ENCODE measurements at places on chromosomes 13 and 19.

GRCh38 chr13:42275098-42275471 lies 3.1 kb downstream of the AKAP11 start:
- DNase-seq = no peak

GRCh38 chr13:28031220-28031895 lies 42.9 kb upstream of the URAD start:
- no peak for DNase-seq

- no peak for DNase-seq
Measured at GRCh38 chr13:33112766-33113165, 96.5 kb downstream of the KL start.

- DNase-seq = no peak
Measured at GRCh38 chr19:38036707-38037611, 130.0 kb downstream of the SIPA1L3 start.

DNA sequence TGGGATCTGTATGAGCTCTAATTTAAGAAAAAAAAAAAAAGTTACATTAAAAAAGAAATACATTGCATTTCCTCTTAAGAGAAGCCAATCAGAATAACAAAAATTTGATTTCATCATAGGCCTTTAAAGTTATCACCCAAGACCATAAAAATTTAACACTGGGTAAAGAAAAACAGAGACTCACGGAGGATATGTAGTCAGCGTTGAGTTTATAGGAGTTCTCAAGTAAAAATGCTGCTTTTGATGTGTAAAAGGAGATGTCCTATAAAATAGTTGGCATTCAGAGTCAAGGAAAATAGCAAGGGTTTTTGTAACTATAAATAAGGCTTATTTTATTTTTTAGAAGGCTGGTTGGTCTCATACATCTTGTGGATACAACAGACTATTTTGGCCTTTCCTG lies 191.1 kb downstream of the EFNB2 start:
- DNase-seq = no peak

DNA sequence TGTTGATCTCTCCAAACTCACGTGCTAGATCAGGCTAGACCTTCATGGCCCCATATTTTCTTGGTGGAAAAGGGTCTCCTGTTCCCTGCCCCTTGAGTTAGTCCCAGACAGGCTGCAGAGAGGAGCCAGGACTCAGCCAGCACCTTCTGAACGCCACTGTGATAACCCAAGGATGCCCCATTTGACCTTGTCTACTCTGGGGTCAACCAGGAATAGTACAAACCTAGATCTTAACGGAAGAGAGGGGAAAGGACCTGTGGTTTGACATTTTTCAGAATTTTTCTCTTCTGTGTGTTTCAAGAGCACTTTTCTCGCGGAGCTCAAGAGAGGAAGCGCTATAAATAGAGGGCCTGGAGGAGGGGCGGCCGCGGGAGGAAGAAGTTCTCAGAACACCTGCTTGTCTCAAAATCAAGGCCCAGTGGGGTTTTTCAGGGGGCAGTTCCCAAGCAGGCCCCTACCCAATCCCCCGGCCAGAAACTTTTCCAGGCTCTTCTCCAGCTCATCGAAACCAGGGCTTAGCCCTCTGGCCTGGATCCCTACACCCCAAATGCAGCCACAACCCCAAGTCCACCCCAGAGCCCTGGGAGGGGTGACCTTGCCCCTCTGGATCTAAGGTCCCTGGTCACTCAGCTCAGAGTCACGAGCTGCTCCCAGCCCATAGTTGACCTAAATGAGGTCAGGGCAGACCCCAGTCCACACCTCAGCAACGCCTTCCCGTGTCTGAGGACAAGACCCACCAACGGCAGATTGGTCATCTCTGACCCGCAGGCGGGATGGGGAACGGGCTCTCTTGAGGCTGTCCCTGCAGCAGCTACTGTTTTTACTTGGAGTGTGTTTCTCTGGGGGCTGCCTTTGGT lies 75.6 kb upstream of the TM9SF2 start:
- no peak for DNase-seq

GRCh38 chr13:79407349-79407979 lies 1.4 kb upstream of the RBM26 start:
- DNase-seq = no peak

DNA sequence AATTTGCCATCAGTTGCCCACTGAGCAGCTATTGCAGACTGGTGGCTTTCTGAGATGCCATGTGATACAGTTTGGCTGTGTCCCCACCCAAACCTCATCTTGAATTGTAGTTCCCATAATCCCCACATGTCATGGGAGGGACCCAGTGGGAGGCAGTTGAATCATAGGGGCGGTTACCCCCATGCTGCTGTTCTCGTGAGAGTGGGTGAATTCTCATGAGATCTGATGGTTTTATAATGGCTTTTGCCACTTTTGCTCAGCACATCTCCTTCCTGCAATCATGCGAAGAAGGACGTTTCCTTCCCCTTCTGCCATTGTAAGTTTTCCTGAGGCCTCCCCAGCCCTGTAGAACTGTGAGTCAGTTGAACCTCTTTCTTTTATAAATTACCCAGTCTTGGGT lies 34.8 kb upstream of the ANKRD10 start:
- DNase-seq = no peak

DNA sequence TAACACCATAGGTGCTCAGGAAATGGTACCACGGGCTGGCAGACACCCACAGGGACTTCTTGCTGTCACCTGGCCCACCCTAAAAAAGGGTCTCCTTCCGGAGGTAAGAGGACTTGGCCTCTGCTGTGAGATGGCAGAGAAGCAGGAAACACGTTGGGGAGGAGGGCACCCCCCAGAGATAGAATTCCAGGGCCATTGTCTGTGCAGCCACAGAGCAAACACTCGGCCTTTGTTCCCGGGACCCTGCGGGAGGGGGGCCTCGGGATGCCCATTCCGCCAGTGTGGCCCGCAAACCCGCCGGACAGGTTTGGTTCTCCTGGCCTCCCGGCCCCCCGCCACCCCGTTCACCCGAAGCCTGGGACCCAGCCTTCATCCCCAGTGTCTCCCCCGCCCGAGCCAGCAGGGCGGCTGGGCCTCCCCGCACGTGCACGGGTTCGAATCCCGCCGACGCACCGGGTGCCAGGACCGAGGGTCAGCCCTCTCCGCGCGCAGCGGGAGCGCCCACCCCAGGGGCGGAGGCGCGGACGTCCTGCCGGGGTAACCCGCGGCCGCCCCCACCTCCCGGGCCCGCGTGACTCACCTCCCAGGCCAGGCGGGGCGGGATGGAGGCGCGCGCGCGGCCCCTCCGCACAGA lies 714 bp downstream of the PLPP2 start:
- no peak for DNase-seq

DNA sequence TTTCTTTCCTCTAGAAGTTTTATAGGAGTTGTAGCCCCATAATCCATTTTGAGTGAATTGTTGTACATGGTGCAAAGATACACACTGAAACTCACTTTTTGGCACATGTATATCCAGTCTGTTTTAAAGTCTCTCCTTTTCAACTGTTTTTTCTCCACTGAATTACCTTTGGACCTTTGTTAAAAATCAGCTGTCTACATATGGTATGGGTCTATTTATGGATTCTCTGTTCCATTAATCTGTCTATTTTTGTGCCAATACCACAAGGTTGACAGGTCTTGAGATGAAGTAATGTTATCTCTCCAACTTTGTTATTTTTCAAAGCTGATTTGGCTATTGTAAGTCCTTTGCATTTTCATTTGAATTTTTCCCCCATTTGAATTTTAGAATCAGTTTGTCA lies 4.7 kb downstream of the HNRNPA1L2 start:
- DNase-seq = no peak

GRCh38 chr13:28128926-28129325 lies 9.4 kb upstream of the PAN3 start:
- DNase-seq = no peak

- DNase-seq = no peak
Measured at GRCh38 chr19:3469638-3470499, 10.5 kb downstream of the SMIM24 start.

GRCh38 chr19:56163097-56163496 lies 12.7 kb upstream of the GALP start:
- DNase-seq = no peak

- DNase-seq = no peak
Measured at GRCh38 chr19:33699754-33700407, 78.1 kb downstream of the CHST8 start.

GRCh38 chr19:50801107-50801506 lies 10.9 kb downstream of the ACP4 start:
- no peak for DNase-seq

- DNase-seq = no peak
Measured at GRCh38 chr13:86559901-86560300, 760.7 kb upstream of the SLITRK6 start.

DNA sequence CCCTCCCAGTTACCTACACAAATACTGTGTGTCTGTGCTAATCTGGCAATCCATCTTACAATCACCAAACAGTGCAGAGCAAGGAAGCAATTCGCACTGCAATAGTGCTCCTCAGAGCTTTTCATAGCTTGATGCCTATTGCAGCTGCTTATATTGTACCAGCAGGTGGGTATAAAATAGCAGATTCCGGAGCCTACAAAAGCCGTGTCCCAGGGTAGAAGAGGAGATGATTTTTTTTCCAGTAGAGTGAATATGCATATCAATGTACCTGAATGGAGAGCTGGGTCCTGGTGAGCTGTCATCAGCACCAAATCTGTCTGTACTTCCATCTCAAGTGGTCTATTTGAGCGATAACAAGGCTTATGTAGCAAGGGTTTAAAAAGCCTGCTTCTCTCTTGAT lies 668.4 kb downstream of the DIAPH3 start:
- DNase-seq = no peak

- no peak for DNase-seq
Measured at GRCh38 chr13:75596657-75597182, 39.4 kb upstream of the LMO7 start.

DNA sequence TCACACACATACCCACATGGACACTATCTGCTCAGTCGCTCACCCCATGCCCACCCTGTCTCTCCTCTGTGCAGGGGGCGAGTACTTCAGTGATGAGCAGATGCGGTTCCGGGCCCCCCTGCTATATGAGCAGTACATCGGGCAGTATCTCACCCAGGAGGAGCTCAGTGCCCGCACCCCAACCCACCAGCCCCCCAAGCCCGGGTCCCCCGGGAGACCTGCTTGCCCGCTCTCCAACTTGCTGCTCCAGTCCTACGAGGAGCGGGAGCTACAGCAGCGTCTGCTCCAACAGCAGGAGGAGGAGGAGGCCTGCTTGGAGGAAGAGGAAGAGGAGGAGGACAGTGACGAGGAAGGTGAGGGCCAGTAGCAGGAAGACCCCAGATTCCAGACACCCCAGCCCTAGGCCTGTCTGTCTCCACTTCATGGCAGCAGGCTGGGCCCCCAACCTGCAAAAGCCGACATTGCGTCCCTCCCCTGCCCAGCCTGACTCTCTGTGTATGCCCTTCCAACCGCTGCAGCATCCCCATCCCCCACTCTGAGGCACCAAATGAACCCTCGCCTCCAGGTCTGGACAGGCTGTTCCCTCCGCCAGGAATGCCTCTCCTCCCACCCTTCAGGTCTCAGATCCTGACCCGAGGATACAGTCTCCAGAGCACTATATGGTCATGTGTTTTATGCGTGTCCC lies 9.7 kb downstream of the CCDC97 start:
- no peak for DNase-seq

DNA sequence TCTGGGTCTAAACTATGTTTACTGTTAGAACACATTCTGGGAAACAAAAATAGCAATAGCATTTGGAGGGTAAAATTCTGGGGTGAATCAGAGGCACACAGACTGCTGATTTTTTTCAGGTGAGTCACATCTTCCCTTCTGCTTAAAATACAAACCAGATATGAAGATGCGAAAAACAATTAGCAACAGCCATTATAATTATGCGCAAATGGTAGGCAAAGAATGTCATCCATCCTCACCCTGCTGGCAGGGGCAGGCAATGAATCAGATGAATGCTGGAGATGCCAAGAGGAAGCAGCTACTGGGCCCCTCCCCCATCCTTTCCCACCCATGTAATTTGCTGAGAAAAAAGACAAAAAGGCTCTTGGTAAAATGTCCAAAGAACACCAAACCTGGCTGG lies 282.9 kb downstream of the KLF5 start:
- DNase-seq = no peak

GRCh38 chr19:3538258-3538929 lies 580 bp upstream of the TEKTIP1 start:
- DNase-seq = no peak

DNA sequence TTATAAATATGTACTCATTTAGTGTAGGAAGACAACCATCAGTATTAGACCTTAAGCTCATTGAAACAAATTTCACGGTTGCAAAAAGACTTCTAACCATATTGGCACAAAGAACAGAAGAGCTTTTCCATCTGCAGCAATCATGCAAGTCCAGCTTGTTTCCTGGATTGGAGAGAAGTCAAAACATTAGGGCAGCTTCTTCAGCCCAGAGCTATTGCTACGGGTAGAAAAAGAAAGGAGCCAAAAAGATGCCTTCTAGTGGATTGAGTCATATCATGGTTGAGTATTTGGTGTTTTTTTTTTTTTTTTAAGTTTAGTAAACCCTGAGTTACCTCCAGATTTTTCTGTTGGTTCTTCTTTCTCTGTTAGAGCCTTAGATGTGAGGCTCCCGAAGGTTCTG lies 99.8 kb downstream of the WDFY2 start:
- no peak for DNase-seq

DNA sequence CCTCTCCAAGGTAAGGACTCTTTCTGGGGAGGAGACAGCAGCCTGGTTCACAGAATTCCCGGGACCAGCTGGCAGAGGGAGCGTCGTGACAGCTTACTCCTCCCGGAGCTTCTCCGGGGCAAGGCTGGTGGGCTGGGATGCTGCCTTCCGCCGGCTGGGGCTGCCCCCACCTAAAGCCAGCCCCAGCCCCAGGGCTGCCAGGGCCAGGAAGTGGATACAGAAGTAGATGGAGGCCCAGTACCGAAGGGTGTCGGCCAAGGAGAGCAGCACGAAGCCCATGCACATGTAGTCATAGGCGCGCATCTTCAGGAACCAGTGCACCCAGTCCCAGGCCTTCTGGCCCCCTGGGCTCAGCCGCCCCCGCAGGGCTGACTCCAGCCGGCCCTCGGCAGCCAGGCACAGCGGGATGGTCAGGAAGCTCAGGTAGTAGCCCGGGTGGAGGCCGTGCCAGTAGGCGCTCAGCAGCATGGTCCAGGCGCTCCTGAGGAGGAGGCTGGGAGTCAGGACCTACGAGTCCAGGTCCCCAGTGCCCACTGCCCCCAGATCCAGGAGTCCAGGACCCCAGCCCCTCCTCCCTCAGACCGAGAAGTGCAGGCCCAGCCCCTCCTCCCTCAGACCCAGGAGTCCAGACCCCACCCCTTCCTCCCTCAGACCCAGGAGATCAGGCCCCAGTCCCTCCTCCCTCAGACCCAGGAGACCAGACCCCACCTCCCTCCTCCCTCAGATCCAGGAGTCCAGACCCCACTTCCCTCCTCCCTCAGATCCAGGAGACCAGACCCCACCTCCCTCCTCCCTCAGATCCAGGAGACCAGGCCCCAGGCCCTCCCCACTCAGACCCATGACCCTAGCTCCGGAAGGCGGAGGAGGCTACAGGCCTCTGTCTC lies 1.2 kb upstream of the TMC4 start:
- DNase-seq = no peak

- DNase-seq = no peak
Measured at GRCh38 chr19:8494158-8494557, 8.3 kb downstream of the PRAM1 start.

DNA sequence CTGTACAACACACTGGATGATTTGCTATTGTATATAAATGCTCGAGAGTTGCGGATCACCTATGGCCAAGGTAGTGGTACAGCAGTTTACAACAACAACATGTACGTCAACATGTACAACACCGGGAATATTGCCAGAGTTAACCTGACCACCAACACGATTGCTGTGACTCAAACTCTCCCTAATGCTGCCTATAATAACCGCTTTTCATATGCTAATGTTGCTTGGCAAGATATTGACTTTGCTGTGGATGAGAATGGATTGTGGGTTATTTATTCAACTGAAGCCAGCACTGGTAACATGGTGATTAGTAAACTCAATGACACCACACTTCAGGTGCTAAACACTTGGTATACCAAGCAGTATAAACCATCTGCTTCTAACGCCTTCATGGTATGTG lies 21.5 kb downstream of the OLFM4 start:
- DNase-seq = no peak
